Fibroblast of lung (primary cell): ENCODE measurements at places on chromosomes 2 and 18. TPM values are rescaled to one million over a fixed set of nuclear protein-coding genes. Genes with fewer than 3 reads are reported as not detected.

ARHGEF33 gene
- 0.50 and 1.0 TPM in 2 replicates for total RNA-seq

CPO gene
- total RNA-seq: under 0.01 TPM in 1 of 2 replicates, not detected in the other

ITPRIPL1 gene
- total RNA-seq: 4.1 and 4.6 TPM in 2 replicates

MAL gene
- under 0.01 TPM in 1 of 2 replicates, not detected in the other for total RNA-seq

IL1R2 gene
- total RNA-seq: 0.17 and 1.0 TPM in 2 replicates

DSG4 gene
- not detected in 2 replicates for total RNA-seq

CD207 gene
- total RNA-seq: not detected in 2 replicates
